ENCODE measurements at places on chromosomes 6 and 20.

DNA sequence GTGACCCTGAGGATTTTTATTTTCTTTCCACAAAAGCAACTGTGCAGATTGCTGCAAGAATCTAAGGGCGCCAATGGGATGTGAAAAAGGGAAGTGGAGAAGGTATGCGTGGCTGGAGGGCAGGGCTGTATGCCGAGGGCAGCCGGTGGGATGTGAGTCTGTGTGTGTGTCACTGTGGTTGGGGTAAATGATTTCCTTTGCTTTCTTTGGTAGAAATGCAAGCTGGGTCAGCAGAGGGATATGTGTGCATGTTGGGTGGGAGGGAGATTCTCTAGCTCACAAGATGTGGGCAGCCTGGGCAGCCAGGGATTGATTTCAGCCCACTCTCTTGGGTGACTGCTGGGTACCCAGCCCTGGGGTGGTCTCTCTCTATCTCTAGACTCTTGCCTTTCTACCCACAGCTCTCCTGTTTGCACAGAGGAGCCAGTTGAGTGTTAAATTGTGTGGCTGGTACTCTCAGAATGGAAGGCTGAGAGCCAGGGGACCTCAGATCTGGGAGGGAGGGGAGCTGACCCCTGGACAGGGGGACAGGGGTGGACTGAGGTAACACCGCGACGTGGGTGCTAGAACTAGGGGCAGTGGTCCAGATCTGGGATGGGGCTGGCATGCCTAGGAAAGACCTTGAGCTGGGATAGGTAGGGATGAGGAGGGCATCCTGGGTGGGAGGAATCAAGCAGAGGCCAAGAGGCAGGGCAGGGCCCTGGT lies 136.8 kb upstream of the RNF24 start:
- peak; percentile 96 for DNase-seq

DNA sequence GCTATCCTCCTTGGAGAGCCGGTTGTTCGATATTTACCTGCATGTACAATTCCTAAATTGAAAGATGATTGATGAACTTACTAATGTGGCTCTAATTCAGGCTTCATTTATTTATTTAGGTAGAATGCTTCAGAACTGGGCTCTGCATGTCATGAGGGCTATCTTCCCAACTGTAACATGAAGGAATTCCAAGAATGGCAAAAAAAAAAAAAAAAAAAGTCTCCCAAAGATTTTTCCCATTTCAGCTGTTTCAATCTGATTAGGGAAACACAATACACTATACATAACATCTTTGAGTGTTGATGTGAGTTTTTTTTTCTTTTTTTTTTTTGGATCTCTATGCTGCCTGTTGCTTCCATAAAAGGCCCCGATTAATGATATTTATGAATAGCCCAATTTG lies 120.1 kb upstream of the SHLD1 start:
- no peak for DNase-seq

DNA sequence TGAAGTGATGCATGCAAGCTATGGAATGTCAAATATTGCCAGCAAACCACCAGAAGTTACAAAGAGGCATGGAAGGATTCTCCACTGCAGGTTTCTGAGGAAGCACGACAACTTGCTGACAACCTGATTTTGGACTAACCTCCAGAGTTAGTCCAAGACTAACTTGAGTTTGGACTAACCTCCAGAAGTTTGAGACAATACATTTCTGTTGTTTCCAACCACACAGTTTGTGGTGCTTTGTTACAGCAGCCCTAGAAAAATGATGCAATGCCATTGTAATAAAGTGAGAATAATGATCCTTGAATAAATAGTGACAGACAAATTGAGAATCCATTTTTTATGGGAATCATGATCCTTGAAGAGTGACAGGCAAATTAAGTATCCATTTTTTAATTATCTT lies 169.9 kb upstream of the HDDC2 start:
- no peak for DNase-seq

- DNase-seq, result no peak
Observed at GRCh38 chr6:19691465-19692167, 145.6 kb upstream of the ID4 start.

GRCh38 chr20:63536997-63537524 lies at the start of gene PTK6:
Gene PTK6, minus strand, starts transcription at chr20:63537376. Its CDS starts 62 bp downstream, at chr20:63537314.
- DNase-seq, result peak; percentile 75

GRCh38 chr6:110554966-110555460 lies 78.6 kb upstream of the SLC22A16 start:
- DNase-seq, result no peak

DNA sequence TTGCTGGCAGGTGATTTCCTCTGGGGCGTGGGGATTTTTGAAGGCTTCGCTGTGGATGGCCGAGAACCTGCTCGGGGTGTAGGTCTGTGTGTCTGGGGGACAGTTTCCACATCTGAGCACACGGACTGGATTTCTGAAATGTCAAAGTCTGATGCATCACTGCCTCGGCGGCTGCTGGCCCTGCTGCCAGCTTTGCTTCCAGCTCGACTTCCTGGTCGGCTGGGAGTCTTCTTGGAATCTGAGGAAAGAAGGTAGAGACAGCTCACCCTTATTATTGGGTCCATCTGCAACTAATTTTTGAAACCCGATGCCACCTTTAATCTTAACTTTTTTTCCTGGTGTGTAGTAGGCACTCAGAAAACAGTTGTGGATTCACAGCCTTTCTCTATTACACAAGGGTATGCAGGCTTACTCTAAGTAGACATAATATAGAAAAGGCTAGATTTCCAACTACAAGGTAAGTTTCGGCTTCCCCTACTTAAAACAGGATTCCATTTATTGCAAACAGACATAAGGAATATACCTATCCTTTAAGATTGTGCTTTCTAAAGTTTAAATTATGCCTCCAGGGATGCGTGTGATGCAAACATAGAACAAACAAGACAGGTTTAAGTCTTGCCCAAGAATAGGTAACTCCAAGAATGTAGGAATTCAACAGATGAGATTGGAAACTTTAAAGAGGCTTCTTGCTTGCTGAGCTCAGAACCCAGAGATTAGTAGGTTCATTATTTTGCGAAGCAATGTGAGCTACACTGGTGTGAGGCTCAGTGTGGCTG lies 183.5 kb downstream of the DST start:
- no peak for DNase-seq

DNA sequence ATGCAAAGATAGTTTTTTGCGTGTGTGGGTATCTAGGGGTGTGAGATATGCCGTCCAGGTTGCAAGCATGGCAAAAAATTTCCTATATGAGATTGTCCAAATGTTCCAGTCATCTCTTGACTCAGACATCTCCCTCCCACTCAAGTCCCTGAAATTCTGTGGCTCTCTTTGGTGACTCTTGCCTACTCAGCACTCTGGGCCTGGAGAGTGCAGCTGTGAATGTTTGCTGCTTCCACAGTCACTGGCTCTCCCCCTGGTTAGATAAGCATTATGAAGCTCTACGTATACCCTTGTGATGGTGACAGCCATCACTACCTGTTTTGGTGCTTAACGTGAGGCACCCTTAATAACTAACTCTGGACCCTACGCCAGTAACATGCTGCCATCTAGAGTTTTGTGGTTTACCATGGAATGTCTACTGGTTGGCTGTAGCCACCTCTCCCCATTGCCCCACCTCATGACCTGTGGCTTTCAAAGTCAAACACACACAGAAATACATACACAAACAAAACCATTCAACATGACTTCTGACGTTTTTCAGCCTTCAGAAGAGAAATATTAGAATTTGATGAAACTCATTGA lies 621.9 kb upstream of the CITED2 start:
- DNase-seq, result peak; percentile 64

GRCh38 chr6:26008470-26008869 lies 45.9 kb downstream of the TRIM38 start:
- DNase-seq, result no peak

DNA sequence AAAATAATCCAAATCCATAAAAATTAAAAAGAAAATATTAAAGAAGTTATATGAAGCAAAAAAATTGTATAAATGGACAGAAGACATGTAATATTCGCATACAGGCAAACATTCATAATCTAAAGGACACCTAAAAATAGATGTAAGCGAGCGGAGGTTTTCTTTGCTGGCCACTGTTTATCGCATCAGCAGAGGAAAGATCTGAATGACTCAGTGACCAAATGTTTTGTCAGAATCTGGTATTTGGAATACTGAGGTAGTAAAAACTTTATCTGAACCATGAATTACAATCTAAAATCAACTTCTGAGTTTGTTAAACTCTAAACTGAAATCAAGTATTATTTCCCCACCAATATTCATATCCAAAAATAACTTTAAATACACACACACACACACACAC lies 7.8 kb downstream of the TSPYL4 start:
- no peak for DNase-seq

GRCh38 chr20:32234135-32234808 lies 26.6 kb downstream of the POFUT1 start:
- peak; percentile 42 for DNase-seq

GRCh38 chr6:105603788-105604586 lies 201.1 kb upstream of the PREP start:
- DNase-seq, result no peak

GRCh38 chr20:62945771-62946339 lies 6.7 kb upstream of the SLC17A9 start:
- no peak for DNase-seq

- no peak for DNase-seq
Observed at GRCh38 chr6:108330806-108331205, 36.0 kb downstream of the AFG1L start.

DNA sequence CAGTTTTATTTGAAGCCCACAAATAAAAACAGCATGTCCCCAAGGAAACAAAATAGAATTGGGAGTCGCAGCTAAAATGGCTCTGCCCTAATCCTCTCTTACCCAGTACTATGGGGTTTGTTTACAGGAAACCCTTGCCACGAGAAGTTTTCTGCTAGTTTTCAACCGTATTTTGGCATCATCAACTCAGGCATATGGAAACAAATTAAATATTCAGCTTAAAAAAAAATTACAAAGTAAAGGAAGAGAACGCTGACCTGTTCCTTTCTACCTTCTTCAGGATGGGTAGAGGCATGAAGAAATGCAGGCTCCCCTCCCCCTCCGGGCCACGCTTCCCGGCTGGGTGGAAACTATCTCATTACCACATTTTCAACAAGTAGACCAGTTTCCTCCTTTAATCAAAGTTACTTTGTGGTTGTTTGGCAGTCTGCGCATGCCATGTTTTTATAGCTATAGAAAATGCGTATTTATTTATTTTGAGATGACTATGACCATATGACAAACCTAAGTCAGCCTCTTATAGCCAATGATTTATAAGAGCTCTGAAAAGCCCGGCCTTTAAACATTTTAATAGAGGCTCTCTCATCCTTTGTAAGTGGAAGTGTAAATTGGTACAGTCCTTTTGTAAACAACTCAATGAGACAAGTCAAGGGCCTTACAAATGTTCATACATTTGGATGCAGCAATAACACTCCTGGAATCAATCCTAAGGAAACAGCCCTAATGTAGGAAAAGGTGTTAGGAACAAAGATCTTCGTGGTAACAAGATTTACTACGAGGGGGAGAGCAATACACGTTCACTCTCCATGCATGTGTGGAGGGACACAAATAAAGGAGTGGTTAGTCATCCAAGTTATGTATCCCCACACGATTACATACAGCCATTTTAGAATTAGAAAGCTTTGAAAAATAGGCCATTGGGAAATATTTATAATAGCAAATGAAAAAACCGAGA lies 16.1 kb upstream of the ZNF217 start:
- peak; percentile 92 for DNase-seq

GRCh38 chr6:130671577-130671976 lies 155.6 kb upstream of the SMLR1 start:
- DNase-seq, result no peak

GRCh38 chr6:138959521-138959920 lies 28.5 kb downstream of the REPS1 start:
- DNase-seq, result no peak

Measured in NB4 (cell line).